ENCODE measurements at places on chromosomes 12 and 14.

GRCh38 chr12:130469552-130469951, 131.9 kb downstream of the PIWIL1 start:
- no peak for DNase-seq

DNA sequence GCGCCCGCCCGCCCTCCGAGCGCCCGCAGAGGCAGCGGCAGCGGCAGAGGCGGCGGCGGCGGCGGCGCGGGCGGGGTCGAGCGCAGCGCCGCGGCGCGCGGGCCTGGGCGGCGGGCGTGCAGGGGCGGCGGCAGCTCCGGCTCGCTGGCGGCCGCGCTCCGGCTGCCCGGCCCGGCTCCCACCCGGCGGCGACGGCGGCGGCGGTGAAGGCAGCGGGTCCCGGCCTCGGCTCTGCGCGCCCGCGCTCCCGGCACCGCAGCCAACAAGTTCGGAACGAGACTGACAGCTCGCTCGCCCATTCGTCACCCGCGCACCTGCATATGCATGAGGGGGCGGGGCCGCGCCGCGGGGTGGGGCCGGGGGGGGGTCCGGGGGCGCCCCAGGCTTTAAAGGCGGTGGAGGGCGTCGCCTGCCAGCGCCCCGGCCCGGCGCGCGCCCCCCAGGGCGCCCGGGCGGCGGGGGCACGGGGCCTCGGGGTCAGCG, at the start of gene JAG2:
TSS of gene JAG2 (minus strand) at position 281 of the 483 bp plus-strand sequence. CDS start 356 bp downstream, outside the sequence.
- peak; percentile 27 for DNase-seq

DNA sequence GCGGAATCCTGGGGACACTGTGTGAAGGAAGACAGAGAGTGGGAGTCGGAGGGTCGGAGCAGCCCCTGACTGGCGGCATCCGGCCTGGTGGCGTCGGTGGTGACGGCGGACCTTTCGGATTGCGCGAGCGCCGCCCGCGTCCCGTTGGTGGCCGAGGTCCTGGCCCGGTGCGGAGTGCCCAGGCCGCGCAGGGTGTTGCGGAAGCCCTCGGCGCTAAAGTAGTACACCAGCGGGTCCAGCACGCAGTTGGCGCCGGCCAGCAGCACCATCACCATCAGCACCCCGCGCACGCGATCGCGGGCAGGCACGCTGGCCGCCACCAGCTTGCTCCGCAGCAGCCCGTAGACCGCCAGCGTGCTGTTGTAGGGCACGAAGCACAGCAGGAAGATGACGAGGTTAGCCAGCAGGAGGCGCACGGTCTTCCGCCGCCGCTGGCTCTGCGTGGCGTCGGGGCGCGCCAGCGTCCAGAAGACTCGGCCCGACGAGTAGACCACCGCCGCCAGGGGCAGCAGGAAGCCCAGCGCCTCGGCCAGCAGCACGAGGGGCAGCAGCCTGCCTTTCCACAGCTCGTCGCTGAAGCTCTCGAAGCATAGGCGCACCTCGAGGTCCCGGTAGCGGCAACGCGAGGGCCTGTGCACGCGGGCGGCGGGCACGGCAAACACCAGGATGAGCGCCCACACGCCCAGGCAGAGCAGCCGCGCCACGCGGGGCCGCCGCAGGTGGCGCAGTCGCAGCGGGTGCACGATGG, 13.1 kb upstream of the CHD4 start:
- no peak for DNase-seq

- DNase-seq: peak; percentile 45
These were observed 170.2 kb downstream of the BCAT1 start for GRCh38 chr12:24778486-24779304.

DNA sequence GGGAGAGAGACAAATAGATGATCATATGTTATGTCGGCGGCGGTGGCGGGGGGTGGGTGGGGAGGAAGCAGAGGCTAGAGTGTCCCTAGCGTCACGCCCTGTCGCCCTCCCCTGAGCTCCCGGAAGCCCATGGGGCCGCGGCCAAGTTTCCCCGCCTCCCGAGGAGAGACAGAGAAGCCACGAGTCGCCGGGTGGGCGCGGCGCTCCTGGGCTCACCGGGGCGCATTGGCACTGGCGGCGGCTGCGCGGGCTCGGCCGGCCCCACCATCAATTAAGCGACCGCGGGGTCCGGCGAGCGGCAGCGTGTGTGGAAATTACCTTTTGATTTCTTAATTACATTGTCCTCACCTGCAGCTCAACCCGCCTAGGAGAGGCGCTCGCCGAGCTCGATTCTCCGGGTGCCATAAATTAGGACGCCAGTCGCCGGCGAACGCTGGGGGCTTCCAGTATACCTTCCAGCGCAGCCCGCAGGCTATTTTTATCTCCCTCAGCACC, 119.9 kb upstream of the LHX5 start:
- DNase-seq: no peak

- DNase-seq: no peak
These were observed 72.7 kb upstream of the MANSC4 start for GRCh38 chr12:27852742-27853141.

DNA sequence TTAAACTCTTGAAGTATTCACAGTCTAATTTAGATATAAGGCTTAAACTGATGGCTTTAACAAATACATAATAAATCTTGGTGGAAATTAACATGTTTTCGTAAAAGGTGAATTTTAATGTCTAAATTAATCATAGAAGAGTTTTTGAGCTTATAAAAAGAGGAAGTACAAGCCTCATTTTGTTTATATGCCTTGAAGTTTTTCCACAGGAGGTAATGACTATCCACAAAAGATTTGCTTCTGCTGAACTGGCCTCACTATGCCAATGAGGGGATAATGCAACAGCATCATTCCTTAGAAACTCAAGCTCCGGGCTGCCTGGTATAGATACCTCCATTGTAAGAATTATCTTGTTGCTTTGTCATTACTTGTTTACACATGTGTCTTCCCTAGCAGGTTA, 175.6 kb downstream of the DUSP6 start:
- DNase-seq: no peak

- no peak for DNase-seq
These were observed 53.2 kb downstream of the ZFP36L1 start for GRCh38 chr14:68739701-68740100.

DNA sequence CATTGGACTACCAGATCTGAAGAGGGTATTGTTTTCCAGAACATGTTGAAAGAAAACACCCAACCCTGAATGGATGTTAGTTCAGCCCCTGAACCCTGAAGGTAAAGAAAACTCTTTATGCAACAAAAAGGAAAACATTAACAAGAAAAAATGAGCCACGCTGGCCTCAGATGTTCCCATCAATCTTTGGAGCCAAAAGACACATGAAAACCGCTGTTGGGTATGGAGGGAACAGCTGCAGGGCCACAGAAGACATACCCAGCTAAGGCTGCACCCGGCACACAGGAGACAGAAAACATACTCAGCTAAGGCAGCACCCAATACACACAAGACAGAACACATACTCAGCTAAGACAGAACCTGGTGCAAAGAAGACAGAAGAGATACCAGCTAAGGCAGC, 51.3 kb upstream of the GALNT9 start:
- no peak for DNase-seq

DNA sequence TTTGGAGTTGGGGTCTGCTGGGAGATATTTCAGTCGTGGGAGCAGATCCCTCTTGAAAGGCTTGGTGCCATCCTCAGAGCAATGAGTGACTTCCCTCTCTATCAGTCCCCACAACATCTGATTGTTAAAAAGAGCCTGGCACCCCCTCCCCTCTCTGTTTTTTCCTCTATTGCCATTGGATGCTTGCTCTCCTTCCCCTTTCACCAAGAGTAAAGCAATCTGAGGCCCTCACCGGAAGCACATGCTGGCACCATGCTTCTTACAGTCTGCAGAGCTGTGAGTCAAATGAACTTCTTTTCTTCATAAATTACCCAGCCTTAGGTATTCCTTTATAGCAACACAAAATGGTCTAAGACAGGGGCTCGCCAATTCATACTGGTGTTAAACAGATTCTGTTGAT, 99.1 kb upstream of the CCND2 start:
- no peak for DNase-seq

GRCh38 chr14:34460841-34461240, 1.2 kb downstream of the SPTSSA start:
- peak; percentile 12 for DNase-seq

GRCh38 chr14:61662437-61663311, 32.6 kb upstream of the HIF1A start:
- DNase-seq: no peak

DNA sequence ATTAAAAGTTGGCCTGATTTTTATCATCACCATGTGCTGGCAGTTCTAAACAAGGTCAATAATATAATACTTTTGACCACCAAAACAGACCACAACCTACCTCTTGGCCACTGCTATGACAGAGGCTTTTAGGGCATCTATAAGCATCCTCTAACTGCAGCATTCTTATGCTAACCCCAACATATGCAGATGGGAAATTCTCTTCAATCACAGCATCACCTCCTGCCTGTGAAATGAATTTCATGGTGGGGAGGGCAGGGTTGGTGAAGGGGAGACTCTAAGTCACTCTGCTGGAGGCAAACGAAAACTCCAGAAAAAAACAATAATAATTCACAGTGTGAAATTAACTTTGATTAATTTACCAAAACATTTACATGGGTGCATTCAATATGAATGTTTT, 78.8 kb upstream of the FAR2 start:
- DNase-seq: no peak

- DNase-seq: no peak
These were observed 76.3 kb upstream of the PSMC1 start for GRCh38 chr14:90179809-90180779.

DNA sequence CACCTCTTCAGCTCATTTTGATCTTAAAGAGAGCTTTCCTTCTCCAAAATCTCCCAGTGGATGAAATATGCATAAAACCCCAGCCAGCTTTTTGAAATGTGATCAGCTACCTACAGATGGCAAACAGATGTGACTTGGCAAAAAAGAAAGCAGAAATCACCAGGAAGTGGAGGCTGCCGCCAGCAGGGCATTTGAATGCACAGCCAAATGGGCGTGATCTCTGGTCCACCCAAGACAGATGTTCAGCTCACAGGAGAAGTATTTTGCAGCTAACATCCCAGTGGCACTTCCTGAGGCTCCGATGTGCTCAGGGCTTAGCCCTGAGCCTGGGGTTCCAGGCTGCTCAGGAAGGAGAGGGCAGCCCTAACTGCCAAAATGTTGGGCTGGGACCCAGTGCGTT, 78.3 kb downstream of the LGMN start:
- DNase-seq: no peak

- no peak for DNase-seq
These were observed 132.8 kb upstream of the BTG1 start for GRCh38 chr12:92278378-92278828.

GRCh38 chr14:96206461-96206860, 1.8 kb downstream of the BDKRB2 start:
- DNase-seq: no peak

DNA sequence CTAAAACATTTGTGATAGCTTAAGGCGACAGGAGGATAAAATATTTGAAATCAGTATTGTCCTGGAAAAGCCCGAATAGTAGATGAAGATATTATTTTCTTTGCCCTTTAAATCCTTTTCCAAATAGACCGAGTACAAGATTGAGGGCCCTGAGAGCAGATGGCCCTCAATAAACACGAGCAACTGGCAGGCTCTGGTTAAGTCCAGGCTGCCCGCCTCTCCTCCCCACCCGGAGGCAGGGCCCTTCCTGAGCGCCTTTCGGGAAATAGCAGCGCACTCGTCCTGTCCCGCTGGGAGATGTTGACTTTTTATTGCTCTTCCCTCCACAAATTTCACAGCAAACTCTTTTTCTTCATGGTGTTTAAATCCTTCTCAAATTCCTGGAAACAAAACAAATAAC, 50.8 kb upstream of the MAX start:
- DNase-seq: no peak

- no peak for DNase-seq
These were observed 104.0 kb downstream of the FOXA1 start for GRCh38 chr14:37491076-37491475.

DNA sequence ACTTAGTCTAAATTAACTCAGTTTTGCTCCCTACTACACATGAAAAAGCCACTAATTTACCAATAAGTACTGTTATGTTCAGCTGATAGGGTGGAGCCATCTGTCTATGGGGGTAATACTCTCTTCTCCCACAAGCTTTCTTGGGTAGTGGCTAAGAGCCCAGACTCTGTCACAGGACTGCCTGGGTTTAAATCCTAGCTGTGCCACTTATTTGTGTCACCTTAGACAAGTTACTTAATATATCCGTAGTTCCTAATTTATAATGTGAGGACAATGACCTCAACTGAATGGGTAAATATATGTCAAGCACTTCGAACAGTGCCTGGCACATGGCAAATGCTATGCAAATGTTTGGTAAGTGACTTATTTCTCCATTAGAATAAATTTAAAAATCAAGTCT, 185.6 kb downstream of the DACT1 start:
- DNase-seq: no peak
